ENCODE measurements at places on chromosomes 5 and 9.

GRCh38 chr9:69079186-69079585 is 43.6 kb downstream of the FXN start:
- no peak for DNase-seq

DNA sequence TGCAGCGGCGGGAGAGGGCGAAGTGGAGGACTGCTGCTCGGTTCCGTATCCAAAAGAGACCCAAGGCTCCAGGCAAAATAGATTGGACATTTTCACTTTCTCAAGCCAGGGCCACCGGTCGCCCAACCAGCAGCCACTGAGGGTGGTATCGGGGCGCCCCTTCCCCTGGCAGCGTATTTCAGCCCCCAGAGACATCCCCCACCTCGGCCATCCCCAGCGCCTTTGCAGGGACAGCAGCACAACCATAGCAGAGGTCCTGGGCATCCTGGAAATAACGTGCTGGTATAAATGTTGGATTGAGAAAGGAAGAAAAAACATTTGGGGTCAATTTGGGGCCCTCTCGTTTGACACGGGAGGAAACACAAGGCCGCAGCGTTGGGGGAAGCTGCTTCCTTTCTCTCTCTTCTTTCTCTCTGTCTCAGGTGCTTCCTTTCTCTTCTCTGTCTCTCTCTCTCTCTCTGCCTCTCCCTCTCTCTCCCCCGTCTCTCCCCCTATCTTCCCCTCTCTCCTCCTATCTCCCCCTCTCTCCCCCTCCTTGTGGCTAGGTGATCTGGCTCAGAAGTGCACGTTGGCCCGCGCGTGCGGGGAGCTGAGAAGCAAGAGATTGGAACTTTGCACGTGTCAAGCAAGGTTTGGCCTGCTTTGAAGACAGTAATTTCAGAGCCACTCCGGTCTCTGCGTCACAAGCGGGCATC is 624 bp upstream of the RETREG1 start:
- DNase-seq = no peak

DNA sequence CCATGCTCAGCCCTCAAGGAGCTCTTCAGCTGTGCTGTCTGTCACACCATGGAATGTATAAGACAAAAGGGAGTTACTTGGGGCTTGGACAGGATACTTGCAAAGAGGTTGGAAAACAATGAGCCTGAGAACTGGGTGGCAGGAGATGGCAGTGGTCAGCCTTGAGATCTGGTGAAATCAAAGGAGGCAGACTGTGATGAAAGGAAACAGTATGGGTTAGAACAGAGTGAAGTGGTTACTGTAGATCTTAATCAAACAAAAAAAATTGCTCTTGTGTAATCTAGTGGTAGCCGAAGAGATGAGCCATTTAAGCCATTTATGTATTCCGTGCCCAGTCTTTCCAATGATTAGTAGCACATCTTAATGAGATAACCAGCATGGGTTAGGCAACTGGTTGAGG is 142.2 kb downstream of the SV2C start:
- no peak for DNase-seq

DNA sequence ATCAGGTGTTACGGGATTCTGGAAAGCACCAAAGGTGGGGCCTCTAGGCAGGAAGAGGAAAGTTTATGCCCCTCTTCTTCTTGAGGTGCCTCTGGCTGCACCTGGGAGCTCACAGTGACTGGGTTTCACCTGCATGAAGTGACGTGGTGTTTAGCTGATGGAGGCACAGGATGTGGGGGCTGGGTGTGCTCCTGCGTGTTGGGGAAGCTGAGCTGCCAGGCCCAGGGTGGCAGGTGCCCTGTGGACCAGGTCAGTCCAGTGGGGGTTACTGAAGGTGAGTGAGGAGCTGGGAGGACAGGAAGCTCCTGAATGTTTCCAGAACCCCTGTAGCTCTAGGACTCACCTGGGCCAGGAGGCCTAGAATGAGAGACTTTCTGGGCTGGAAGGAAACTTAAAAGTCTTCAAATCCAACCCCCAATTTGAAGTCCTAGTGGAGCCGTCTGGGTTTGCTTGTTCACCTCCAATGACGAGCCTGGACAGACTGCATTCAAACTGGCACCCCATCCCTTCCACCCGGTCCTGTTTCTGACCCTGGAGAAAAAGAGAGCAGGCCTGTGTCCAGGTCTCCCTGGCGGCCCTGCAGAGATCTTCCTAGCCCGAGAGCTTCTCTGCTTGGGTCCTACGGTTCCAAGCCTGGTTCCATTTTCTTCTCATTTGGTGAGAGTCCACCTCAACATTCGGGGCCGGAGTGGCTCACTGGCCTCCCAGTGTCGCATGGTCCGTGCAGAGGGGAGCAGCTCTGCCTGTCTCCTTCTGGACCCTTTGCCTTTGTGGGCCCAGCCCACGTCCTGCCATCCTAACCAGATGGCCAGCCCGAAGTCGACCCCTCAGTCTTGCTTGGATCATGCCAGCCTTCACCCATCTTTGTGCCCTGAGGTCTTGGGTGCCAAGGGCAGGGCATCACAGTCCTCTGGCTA is 22.3 kb downstream of the TRAF1 start:
- DNase-seq = no peak

GRCh38 chr5:176389135-176390123 is 878 bp downstream of the HIGD2A start:
- peak; percentile 65 for DNase-seq

GRCh38 chr5:72074251-72074650 is 33.0 kb upstream of the MAP1B start:
- no peak for DNase-seq

- no peak for DNase-seq
Measured at GRCh38 chr5:38938424-38938823, 92.6 kb downstream of the OSMR start.

DNA sequence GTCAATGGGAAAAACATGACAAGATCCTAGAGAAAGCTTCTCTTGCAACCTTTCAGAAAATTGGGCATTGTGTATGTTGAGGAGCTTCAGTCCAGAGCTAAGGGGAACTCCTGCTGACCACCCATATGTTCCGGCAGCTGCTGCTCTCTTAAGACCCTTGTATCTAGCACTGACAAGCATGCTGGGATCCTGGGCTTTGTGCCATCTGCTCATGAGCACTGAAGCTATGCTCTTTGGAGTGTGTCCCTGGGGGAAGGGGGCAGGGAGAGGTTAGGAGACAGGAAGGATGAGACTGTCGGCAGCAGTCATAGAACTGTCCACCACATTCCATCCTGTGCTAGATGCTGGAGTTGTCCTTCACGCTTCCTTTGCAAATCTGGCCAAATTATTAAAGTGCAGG is 109.3 kb downstream of the JAKMIP2 start:
- DNase-seq = no peak

DNA sequence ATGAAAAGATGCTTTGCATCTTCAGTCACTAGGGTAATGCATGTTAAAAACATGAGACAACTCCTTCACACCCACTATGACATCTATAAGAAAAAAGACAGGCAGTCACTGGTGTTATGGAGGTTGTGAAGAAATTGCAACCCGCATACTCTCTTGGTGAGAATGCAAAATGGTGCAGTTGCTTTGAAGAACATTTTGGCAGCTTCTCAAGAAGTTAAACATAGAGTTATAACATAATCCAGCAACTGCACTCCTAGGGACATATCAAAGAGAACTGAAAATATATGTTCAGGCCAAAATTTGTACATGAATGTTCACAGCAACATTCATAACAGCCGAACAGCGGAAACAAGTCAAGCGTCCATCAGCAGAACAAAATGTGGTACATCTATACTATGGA is 46.3 kb upstream of the TBC1D9B start:
- no peak for DNase-seq

DNA sequence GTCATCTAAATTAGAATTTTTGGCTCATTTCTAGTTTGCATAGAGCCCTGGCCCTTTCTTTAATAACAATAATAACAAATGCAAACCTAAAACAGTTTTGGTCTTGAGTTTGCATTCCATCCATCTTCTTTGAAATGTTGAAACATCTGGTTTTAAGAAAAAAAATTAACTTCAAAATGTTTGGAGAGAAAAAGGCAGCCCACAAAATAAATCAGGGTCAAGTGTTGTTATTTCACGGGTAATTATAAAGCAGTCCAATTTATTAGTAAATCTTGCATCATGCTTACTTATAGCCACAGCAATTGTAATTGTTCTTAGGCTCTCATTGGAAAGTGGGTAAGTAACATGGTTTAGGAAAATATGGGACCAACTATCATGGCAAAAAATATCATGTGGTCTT is 247.0 kb upstream of the MEF2C start:
- DNase-seq = no peak

DNA sequence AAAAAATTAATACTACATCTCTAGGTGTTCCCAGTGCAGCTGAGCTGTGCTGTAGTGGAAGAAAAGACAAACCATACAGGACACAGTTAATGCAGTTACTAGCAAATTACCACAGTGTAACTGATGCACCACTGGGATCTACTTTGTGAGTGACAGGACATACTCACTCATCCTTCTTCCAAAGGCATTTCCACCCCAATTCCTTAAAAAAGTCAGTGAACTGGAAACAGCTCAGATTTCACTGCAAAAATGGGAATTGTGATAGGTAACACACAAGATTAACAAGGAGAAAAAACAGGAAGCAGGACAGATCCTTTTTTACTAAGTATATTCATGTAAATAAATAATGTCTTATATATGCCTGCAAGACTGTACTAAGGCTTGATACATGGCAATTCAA is 109.6 kb downstream of the DMAC1 start:
- DNase-seq = no peak

- DNase-seq = no peak
Measured at GRCh38 chr5:106737111-106737510, 933.6 kb downstream of the EFNA5 start.

GRCh38 chr9:2494562-2494961 is 127.0 kb upstream of the VLDLR start:
- DNase-seq = no peak

DNA sequence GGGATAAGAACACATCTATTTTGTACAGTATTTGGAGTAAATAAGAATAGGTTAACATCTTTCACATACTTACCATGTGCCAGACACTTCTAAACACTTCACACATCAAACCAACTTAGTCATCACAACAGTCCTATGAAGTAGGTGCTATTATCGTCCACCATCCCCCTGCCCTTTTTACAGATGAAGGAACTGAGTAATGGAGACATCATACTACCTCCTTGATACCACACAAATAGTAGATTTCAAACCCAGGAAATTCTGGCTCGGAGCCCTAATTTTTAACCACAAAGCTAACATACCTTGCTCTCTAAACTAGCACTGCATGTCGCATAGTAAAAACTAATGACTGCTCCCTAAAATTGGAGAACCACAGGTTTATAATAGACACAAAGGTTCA is 4.2 kb upstream of the ZNF366 start:
- DNase-seq = no peak

- DNase-seq = no peak
Measured at GRCh38 chr5:176350416-176350815, 11.1 kb downstream of the KIAA1191 start.

Data from NCI-H748 treated with DMSO at 0.1 percent for 48 hours (cell line).